ENCODE measurements at places on chromosomes 3 and 15.
A peak's percentile ranks its signal among the peaks of the same experiment; 100 is the strongest.

GRCh38 chr3:113219605-113220300, 8.4 kb downstream of the BOC start:
- no peak for DNase-seq

- no peak for DNase-seq
Measured at GRCh38 chr3:158794206-158794605, 7.6 kb upstream of the MFSD1 start.

GRCh38 chr3:139778682-139779233, 101.0 kb upstream of the NMNAT3 start:
- DNase-seq = no peak

GRCh38 chr3:188243124-188243795, 89.3 kb downstream of the LPP start:
- no peak for DNase-seq

DNA sequence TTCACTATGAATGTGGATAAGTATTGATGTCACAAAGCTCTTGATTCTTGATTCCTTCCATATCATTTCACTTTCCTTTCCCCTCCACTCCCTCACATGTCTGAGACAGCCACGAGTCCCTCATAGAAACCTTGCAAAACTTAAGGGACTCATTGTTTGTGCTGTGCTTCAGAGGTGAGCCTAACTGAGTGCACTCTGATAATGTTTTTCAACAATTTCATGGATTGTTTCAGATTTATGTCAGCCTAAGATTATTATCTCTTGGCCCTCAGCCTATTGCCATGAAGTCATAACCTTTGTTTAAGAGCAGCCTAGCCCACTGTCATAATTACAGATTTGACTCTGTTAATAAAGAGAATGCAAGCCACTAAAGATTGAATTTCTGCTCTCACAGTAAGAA, 363.6 kb downstream of the MECOM start:
- DNase-seq = no peak

- no peak for DNase-seq
Measured at GRCh38 chr3:64140651-64141050, 84.6 kb downstream of the PRICKLE2 start.

DNA sequence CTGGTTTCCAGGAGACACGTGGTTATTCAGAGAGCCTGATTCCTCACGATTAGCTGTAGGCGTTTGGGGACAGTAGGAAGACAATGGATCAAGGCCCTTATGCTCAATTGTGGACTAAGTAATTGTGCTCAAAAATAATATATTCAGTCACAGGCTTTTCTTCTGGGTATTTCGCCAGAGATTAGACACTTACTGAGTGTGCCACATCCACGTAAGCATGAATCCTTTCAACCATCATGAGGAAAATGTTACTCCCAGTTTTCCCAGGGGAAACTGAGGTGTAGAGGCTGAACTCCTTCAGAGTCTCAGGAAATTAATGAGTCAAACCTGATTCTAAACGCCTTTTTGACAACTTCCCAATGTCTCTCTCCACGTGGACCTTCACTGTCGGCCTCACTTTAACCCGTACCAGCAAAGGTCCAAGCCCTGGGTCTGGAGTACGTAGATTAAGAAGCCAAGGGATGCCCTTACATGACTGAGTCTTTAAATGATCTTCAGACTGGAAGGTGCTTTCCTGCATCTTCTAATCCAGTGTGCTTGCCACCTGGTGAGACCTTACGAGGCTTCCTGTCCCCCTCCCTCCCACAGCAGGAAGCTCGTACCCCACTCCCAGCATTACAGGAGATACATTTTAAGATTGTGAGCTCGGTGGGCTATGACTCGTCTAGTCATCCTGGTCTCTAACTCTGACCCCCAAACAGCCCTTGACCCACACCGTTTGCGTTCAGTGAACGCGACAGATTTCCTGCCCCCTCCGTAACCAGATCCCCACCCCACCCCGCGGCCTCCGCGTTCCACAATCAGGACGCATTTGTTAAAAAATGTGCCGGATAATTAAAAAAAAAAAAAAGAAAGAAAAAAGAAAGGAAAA, 1.7 kb downstream of the PKM start:
- peak; percentile 28 for DNase-seq

DNA sequence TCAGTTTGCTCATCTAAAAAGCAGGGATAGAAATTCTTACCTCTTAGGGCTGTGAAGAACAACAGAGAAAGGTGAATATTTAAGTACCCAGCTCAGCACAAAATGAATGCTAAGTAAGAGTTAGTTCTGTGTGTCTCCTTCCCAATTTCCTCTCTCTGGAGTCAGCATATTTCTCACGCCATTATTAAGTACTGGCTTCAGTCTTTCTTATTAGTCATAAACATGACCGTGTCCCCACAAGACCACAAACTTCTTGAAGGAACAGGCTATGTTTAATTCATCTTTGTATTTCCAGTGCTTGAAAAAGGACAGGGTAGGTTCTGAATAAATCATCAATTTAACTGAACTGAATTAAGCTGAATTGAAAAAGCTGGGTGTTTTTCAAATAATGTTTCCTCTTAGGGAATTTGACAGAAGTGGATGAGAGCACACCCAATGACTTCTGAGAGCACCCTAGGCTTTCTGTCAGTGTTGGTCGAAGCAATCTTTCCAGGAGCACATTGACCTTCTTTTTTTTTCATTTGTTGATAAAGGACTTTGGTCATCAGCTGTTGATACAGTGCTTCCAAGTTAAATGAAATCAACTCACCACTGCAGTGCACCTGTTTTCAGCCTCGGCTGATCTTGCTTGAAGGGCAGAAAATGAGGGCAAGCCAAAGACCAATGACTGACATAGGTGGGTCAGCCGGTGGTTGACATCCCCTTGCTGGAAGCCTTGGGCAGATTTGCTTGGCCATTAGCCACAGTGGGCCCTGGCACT, 324.6 kb downstream of the MFSD1 start:
- no peak for DNase-seq

GRCh38 chr15:86735247-86736040, 655.8 kb downstream of the AGBL1 start:
- DNase-seq = no peak

DNA sequence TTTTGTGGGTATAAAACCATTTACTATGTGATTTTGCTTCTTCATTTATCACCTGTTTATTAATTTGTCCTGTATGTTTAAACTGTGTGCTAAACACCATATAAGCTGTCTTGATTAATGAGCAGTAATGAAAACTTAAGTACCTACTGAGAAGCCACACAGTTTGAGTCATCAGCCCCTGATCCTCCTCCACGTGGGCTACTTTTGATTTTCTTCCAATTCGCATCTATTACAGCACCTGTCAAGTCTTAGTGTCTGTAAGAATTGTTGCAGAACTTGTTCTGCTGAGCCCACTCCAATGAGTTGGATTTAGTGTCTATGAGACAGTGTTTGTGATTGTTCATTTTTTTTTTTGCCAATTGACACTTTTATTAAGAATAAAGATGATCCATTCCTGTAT, 16.8 kb downstream of the EPHA6 start:
- DNase-seq = no peak

- no peak for DNase-seq
Measured at GRCh38 chr3:171187706-171188290, 161.3 kb upstream of the SLC2A2 start.

DNA sequence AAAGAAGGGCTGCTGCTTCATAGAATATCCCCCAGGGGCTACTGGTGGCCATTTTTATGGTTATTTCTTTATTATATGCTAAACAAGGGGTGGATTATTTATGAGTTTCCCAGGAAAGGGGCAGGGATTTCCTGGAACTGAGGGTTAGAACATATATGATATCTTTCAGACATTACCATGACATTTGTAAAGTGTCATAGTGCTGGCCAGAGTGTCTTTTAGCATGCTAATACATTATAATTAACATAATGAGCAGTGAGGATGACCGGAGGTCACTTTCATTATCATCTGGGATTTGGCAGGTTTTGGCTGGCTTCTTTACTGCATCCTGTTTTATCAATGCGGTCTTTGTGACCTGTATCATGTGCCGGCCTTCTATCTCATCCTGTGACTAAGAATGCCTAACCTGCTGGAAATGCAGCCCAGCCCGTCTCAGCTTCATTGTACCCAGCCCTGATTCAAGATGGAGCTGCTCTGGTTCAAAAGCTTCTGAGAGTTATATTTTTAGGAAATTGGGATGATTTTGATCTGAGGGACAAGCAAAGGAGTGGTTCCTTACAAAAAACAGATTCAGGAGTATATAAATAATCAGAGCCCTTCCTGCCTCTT, 9.1 kb upstream of the ZBTB20 start:
- no peak for DNase-seq

GRCh38 chr3:187066228-187066995, 72.9 kb downstream of the RPL39L start:
- no peak for DNase-seq

DNA sequence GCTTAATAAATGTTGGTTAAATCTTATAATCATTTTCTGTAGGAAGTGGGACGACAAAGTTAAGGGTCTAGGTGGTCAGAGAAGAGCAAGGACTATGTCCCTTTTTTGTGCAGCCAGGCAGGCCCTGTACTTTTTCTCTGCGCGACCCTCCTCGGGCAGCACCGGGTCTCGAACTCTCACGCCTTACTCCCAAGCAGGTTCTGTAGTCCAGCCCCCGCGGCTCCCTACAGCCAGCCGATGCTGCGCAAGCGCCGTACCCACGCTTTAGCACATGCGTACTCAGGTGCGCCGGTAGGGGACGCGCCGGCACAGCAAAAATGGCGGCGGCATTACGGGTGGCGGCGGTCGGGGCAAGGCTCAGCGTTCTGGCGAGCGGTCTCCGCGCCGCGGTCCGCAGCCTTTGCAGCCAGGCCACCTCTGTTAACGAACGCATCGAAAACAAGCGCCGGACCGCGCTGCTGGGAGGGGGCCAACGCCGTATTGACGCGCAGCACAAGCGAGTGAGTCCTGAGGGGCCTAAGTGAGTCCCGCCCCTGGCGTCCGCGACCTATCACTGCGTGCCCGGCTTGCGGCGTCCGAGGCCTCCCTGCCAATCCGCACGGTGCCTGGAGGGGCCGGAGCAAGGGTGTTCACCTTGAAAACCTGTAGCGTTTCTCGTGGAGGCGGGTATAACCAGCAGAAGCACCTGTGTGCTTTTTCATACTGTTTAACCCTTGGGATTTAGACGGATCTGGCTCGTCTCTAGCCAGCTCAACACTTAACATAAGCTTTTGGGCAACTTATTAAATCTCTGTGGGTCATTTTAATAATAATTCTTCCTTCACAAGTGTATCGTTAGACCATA, at the start of gene PCCB:
TSS of gene PCCB (plus strand) at position 282 of the 844 bp plus-strand sequence. CDS start at position 318, 36 bp downstream.
- peak; percentile 84 for DNase-seq

GRCh38 chr15:81908111-81908510, 137.7 kb downstream of the MEX3B start:
- no peak for DNase-seq

DNA sequence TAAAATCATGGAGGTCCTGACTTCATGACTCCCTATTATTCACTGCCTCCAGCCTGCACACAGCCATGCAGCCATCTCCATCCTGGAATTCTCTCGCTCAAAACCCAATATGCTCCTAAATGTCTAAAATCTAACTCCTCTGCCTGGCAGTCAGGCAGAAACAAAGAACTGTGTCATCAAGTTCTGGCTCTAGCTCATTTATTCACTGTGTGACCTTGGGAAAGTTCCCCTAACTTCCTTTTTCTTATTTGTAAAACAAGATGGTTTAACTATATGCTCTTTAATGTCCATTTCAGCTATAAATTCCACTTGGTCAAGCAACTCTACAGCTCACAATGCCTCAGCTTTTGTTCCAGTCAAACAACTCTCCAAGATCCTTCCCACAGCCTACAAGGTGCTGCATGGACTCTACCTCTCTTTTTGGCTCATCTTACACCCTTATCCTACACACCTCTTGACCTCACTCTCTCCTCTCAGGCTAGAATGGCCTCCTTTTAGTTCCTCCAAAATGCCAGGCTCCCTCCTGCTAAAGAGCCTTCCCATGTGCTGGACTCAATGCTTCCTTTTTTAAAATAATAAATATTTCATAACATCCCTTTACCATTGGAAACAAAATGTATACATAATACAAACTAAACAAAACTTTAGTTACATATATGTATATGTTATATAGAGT, 16.4 kb downstream of the PIK3CB start:
- no peak for DNase-seq

- DNase-seq = no peak
Measured at GRCh38 chr3:80259736-80260135, 491.9 kb upstream of the ROBO1 start.

DNA sequence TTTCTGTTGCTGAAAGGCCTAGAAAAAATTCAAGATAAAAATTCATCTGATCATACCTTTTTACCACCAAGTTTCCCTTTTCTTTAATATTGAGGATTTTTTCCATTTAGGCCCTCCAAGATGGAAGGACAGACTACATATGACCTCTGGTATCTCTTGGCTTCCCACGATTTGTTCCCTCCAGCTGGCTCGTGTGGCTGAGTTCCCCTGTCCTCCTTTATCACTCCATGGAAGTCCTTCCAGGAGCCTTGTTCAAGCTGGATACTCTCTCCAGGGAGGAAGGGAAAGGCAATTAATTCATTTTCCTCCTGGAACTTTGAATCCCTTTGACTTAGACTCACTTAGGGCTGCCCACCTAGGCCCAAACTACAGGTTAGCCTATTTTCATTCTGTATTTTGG, 110.6 kb downstream of the CFAP44 start:
- no peak for DNase-seq

Measured in T-helper 9 cell (primary cell).